ENCODE measurements at places on chromosomes 5 and 9.

GRCh38 chr9:130268521-130269211 is 3.1 kb downstream of the HMCN2 start:
- no peak for DNase-seq

GRCh38 chr5:84550222-84550621 is 165.5 kb upstream of the EDIL3 start:
- no peak for DNase-seq

- no peak for DNase-seq
These were observed 3.1 kb upstream of the BARX1 start for GRCh38 chr9:93958121-93958818.

GRCh38 chr9:130179331-130179907 is 7.2 kb downstream of the NCS1 start:
- DNase-seq: no peak

DNA sequence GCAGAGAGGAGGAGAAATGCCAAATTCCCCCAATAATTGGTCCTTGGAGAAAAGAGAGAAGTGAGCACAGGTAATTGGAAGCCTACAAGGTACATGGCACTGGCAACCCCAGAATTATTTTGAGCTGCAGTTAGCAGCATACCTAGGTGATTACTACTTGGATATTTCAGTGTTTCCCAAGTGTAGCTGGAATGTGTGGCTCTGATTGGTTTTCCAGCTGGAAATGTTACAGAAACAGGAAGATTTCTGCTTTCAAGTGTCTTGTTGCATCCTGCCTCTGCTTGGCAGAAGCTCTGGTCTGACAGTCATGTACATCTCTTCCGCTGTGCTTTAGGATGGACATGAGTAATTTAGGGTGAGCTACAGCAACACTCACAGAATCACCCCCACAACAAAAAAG is 262.1 kb downstream of the ENC1 start:
- no peak for DNase-seq

DNA sequence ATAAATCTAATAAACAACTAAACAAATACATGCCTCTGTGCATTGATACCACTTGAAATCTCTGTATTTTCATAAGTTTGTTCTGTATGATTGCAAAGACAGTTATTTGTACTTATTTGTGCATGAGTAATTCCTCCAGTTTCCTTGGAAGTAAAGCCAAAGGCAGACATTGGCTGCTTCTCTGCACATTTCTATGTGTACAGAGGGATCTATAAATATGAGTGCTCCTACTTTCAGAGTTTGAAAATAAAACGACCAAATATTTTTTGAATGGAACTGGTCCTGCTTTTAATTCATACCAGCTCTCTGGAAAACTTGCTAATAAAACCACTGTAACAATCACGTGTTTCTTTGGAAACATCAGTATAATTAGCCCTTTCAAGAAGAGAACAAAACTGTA is 306.5 kb downstream of the MAN2A1 start:
- DNase-seq: no peak

GRCh38 chr5:61280761-61281427 is 51.2 kb upstream of the ZSWIM6 start:
- no peak for DNase-seq

GRCh38 chr9:7094576-7094975 is 336.8 kb downstream of the KDM4C start:
- DNase-seq: no peak

DNA sequence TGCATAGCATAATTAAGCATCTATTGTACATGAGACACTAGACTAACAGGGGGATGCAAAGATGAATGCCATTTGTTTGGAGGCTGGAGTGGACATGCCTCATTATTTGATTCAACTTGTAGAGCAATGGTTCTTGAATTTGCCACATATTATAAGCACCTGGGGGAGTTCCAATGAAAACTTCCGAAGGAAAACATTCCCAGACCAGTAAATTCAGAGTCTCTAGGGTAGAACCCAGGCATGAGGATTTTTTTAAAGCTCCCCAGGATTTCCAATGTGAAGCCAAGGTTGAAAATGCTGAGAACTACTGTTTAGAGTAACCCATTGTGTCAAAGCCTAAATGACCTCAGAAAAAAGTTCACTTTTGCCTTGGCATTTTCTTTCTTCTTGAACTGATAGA is 93.9 kb upstream of the ITGA1 start:
- no peak for DNase-seq

DNA sequence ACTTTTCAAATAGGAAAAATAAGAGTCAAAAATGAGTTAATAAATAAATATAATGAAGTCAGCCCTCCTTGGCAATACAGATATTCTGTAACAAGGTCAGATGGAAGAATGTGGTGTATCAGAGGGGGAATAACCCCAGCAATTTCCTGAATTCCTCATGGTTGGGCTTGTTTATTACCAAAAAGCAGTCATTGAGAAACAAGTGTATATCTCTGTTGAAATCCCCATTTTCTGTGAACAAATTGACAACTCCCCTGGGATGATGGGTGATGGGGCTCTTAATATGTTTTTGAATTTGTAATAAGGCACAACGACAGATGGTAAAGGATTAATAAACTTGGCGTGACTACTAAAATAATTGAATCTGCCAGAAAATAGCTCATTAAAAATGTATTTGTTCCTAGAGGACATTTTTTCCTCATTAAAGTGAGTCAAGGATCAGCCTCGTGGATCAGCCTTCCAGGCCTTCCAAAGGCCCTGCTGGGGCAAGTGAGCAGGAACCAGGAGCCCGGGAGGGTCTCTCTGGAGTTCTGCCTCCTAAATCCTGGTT is 34.2 kb downstream of the THBS4 start:
- DNase-seq: peak; percentile 6

DNA sequence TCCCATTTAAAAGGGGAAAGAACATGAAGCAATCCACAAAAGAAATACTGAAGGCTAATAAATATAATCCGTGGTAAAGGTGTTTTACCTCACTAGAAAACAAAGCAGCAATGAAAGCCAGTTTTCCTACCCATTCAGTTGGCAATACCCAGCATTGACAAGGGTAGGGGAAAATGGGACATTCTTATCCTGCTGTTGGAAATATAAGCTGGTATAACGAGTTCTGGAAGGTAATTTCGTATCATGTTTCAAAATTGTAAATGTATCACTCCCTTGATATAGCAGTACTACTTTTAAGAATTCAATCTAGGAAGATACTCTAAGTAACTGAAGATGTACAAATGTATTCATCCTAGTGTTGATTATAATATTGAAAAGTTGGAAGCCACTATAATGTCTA is 22.9 kb upstream of the RALGPS1 start:
- no peak for DNase-seq

GRCh38 chr5:172685091-172685490 is 44.0 kb downstream of the NEURL1B start:
- no peak for DNase-seq

GRCh38 chr9:81497091-81497490 is 192.3 kb downstream of the TLE1 start:
- DNase-seq: no peak

DNA sequence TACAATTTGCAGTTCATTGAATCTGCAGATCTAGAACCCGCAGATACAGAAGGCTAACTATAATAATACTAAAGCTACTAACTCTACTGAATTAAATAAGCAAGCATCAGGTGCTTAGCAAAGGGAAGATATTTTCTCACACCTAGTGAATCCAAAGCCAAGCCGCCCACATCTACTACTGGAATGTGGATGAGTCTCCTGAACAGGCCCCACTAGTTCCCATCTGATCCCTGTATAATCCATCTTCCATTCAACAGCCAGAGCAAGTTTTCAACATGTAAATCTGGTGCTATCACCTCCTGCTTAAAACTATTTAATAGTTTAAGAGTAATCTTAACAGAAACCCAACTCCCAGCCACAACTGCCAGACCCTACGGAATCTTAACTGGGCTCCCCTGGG is 18.9 kb downstream of the ARL15 start:
- DNase-seq: no peak

Measured in MV-4-11 (cell line).